ENCODE measurements at places on chromosomes 16 and 17. TPM values are rescaled to one million over a fixed set of nuclear protein-coding genes. Genes with fewer than 3 reads are reported as not detected.
A peak's percentile ranks its signal among the peaks of the same experiment; 100 is the strongest.

Gene TMEM204
- 0.58 TPM for total RNA-seq

Gene PGAP6
- total RNA-seq, result 47.4 TPM

Gene SOX9
- total RNA-seq, result not detected

DNA sequence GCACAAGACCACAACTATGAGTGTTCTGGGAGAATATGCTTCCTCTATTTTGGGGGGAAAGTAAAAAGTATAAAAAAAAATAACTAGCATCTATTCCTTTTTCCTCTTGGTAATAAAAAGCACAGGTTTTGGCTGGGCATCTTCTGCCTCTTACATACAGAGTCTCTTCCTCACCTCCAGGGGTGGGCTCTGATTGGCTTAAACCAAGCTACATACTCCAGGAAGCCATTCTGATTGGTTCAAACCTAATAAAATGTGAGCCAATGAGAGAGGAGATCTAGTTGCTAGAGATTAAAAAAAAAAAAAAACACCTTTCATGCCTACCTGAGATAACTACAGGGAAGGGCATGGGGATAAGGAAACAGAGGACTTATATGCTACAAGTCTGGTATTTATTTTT is 365.9 kb upstream of the ERCC4 start:
- no peaks in the 10 kb centered on the region for H3K27me3 ChIP-seq
- H3K4me3 ChIP-seq, result no peak overlapping the region
- DNase-seq, result no peak
- H3K36me3 ChIP-seq, result no peaks in the 10 kb centered on the region

DNA sequence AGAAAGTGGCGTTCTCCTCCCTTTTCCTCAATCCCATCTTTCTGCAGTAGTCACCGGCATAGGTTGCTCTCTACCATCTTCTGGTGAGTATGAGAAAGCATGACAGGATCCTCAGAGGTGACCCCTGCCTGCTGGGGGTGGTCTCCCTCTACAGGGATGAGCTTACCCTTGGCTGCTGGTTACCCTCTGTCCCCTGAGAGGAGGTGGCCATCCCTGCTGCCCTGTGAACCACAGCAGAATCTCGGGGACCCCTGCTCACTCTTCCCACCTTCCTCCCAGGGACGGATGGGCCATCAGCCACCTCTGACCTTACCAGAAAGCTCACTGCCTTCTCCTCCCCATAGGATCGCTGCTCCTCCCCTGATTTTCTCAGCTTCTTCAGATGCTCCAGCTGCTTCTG is 7.8 kb downstream of the MEFV start:
- no peak for DNase-seq
- H3K4me3 ChIP-seq, result no peak overlapping the region
- H3K27ac ChIP-seq, result no peak overlapping the region
- H3K36me3 ChIP-seq, result no peaks in the 10 kb centered on the region
- H3K27me3 ChIP-seq, result no peaks in the 10 kb centered on the region

- DNase-seq, result no peak
- no peaks in the 10 kb centered on the region for H3K36me3 ChIP-seq
- H3K27ac ChIP-seq, result no peak overlapping the region
- H3K4me1 ChIP-seq, result no peaks in the 10 kb centered on the region
- no peaks in the 10 kb centered on the region for H3K27me3 ChIP-seq
- no peak overlapping the region for H3K4me3 ChIP-seq
These were observed 7.2 kb downstream of the WWOX start for GRCh38 chr16:78106686-78107085.

GRCh38 chr17:5769593-5770354 is 185.5 kb upstream of the NLRP1 start:
- no peak overlapping the region for H3K4me3 ChIP-seq
- no peaks in the 10 kb centered on the region for H3K36me3 ChIP-seq
- DNase-seq, result no peak

DNA sequence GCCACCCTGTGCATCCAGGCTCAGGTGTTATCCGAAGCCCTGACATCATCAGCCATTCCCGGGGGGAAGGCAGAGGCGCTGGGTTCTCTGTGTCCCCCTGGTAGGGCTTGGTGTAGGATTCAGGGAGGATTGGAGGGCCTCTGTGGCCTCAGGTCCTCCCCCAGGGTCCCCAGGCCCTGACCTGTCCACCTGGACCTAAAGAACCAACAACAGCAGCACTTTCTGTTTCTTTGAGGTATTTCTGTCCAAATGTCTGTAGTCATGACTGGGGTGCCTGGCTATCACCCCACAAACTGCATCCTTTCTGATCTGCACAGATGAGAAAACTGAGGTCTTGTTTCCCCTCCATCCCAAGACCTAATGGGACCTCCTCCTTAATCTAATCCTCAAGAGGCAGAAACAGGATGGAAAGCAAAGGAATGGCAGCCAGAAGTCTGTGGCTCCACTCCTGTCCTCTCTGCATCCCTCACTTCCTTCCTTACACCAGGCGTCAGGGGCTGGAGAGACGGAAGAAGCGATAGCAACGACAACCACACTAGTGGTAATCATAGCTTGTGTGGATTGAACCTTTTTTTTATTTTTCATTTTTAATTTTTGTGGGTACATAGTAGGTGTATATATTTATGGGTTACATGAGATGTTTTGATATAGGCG is 11.8 kb downstream of the NLRC5 start:
- H3K27ac ChIP-seq, result peak overlapping the region; percentile 77
- H3K36me3 ChIP-seq, result peaks cover 15% of the 10 kb centered on the region
- H3K4me1 ChIP-seq, result peaks cover 55% of the 10 kb centered on the region
- no peaks in the 10 kb centered on the region for H3K27me3 ChIP-seq
- DNase-seq, result no peak

Gene HOXB5
- total RNA-seq, result not detected

Gene SMIM36
- total RNA-seq, result not detected

GRCh38 chr16:53018834-53019416 is 33.8 kb downstream of the CHD9NB start:
- H3K27me3 ChIP-seq, result peaks cover 4% of the 10 kb centered on the region
- no peak overlapping the region for H3K27ac ChIP-seq
- no peaks in the 10 kb centered on the region for H3K36me3 ChIP-seq
- no peaks in the 10 kb centered on the region for H3K4me1 ChIP-seq
- no peak for DNase-seq

Gene TSPAN10
- total RNA-seq, result 1.6 TPM

DNA sequence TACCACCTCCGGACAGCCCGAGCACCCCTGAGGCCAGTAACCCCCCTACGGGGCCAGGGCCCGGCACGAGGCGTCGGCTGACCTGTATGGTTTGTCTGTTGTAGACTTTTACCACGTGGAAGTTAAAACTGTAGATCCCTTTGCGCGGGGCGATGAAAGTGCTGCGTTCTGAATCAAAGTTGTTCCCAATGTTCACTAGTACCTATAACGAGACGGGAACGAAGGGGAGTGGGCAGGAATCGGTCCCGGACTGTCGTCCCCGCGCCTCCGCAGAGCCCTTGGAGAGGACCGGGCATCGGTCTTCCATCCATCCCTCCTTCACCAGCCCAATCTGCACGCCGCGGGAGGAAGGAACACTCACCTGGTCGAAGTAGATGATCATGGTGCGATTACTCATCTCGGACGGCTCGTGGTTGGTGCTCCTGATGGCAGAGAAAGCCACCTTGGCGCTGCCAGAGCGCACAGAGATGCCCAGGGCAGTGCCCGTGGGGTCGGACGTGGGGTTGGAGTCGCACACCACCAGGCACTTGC is 732 bp downstream of the CBLN1 start:
- H3K36me3 ChIP-seq, result no peaks in the 10 kb centered on the region
- no peak for DNase-seq
- no peak overlapping the region for H3K4me3 ChIP-seq
- peaks cover 6% of the 10 kb centered on the region for H3K4me1 ChIP-seq

Gene CDH5
- total RNA-seq, result not detected

- DNase-seq, result peak; percentile 34
- H3K36me3 ChIP-seq, result no peaks in the 10 kb centered on the region
- no peaks in the 10 kb centered on the region for H3K27me3 ChIP-seq
- H3K4me3 ChIP-seq, result no peak overlapping the region
- H3K4me1 ChIP-seq, result peaks cover 10% of the 10 kb centered on the region
- H3K27ac ChIP-seq, result no peak overlapping the region
These were observed 10.0 kb upstream of the C1QTNF8 start for GRCh38 chr16:1105888-1106620.

Gene EVI2B
- 125 TPM for total RNA-seq

- H3K27ac ChIP-seq, result no peak overlapping the region
- no peak overlapping the region for H3K4me3 ChIP-seq
- H3K27me3 ChIP-seq, result peaks cover 15% of the 10 kb centered on the region
- peak; percentile 82 for DNase-seq
- H3K36me3 ChIP-seq, result no peaks in the 10 kb centered on the region
These were observed 6.0 kb upstream of the GLIS2 start for GRCh38 chr16:4309833-4310266.

GRCh38 chr16:6861135-6861814 is 471.4 kb upstream of the RBFOX1 start:
- no peaks in the 10 kb centered on the region for H3K27me3 ChIP-seq
- no peak for DNase-seq
- no peak overlapping the region for H3K4me3 ChIP-seq
- no peaks in the 10 kb centered on the region for H3K4me1 ChIP-seq
- no peaks in the 10 kb centered on the region for H3K36me3 ChIP-seq

Gene KRTAP1-1
- not detected for total RNA-seq

- peak; percentile 23 for DNase-seq
- H3K4me3 ChIP-seq, result peak overlapping the region; percentile 25
- peaks cover 12% of the 10 kb centered on the region for H3K4me1 ChIP-seq
- peaks cover 3% of the 10 kb centered on the region for H3K27me3 ChIP-seq
These were observed 45.0 kb downstream of the SOST start for GRCh38 chr17:43713494-43714162.

Gene WFIKKN1
- total RNA-seq, result 0.84 TPM

Gene FAM171A2
- total RNA-seq, result 1.00 TPM

DNA sequence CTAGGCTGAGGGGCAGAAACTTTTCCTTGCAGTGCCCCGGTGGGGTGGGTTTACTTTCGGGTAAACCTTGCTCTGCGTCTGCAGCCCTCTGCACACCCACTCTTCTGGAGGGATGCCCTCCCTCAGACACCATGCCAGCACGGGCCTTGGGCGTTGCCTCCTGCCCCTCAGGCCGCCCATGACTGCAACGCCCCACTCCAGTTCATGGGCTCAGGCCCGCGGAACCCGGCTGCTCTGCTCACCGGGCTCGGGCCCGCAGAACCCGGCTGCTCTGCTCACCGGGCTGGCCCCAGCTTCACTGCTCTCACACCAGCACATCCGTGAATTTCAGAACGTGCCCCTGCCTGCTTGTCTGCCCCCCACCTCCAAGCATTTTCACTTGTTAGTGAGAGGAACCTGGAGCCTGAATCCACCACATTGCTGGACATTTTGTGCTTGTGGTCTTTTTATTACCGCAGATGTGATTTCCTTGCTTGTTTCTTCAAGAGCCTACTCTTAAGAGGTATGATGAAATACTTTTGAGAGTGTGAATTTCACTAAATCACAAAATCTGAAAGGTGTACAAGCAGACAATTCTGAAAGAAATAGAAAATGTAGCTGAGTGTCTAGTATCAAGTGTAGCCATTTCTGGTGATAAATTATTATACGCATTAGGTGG is 130.9 kb downstream of the RPTOR start:
- H3K4me1 ChIP-seq, result peaks cover 13% of the 10 kb centered on the region
- H3K27me3 ChIP-seq, result no peaks in the 10 kb centered on the region
- no peak overlapping the region for H3K4me3 ChIP-seq

Gene CDH8
- not detected for total RNA-seq

- H3K36me3 ChIP-seq, result no peaks in the 10 kb centered on the region
- peaks cover 3% of the 10 kb centered on the region for H3K4me1 ChIP-seq
- DNase-seq, result no peak
These were observed 91.1 kb downstream of the RPA1 start for GRCh38 chr17:1920948-1921351.

DNA sequence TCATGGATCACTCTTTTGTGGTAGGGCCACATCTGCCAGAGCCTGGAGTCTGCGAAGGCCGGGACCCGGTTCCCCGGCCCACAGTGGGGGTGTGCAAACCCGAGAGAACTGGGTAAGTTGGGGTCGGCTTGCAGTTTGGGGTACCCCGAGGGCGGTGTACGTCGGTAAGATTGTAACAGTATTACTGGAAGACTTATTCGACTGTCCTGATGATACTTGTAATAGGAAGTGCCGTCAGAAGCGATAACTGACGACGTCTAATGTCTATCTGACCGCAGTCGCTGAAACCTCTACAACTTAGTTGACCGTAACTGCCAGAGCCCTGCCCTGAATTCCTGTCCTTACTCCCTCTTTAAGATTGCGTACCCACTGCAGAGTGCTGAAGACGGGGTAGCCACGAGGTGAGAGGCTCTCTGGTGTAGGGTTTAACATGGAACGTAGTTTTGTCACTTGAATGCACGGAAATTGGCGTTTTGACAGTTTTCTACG is 24.0 kb downstream of the TRPV2 start:
- H3K4me3 ChIP-seq, result peak overlapping the region; percentile 88
- peak overlapping the region; percentile 92 for H3K27ac ChIP-seq
- H3K36me3 ChIP-seq, result peaks cover 32% of the 10 kb centered on the region
- H3K4me1 ChIP-seq, result peaks cover 16% of the 10 kb centered on the region
- peak; percentile 70 for DNase-seq
- no peaks in the 10 kb centered on the region for H3K27me3 ChIP-seq

Gene SULT1A2
- 0.36 TPM for total RNA-seq

Measured in B cell (primary cell).